Bronchial smooth muscle cell (primary cell): ENCODE measurements at places on chromosomes 2 and 18. TPM values are rescaled to one million over a fixed set of nuclear protein-coding genes. Genes with fewer than 3 reads are reported as not detected.

The MEP1B gene
- not detected in 2 replicates for total RNA-seq

The OSBPL6 gene
- 0.52 and 0.79 TPM in 2 replicates for total RNA-seq

The ZNF521 gene
- total RNA-seq = 17.0 and 24.8 TPM in 2 replicates

The NPHP1 gene
- 5.5 and 5.7 TPM in 2 replicates for total RNA-seq

The ZNF385B gene
- under 0.01 TPM in 1 of 2 replicates, not detected in the other for total RNA-seq

The REEP1 gene
- total RNA-seq = under 0.01 TPM in 1 of 2 replicates, not detected in the other
